Activated naive CD4-positive, alpha-beta T cell treated with anti-CD3 and anti-CD28 coated beads, Interleukin-2, amount 10 ng/mL, durations not matched to agents 7 days and 5 days (primary cell): ENCODE measurements at places on chromosomes 3 and 15.
A peak's percentile ranks its signal among the peaks of the same experiment; 100 is the strongest.

- peak; percentile 33 for DNase-seq
Measured at GRCh38 chr15:45583731-45584639, 3.2 kb upstream of the BLOC1S6 start.

DNA sequence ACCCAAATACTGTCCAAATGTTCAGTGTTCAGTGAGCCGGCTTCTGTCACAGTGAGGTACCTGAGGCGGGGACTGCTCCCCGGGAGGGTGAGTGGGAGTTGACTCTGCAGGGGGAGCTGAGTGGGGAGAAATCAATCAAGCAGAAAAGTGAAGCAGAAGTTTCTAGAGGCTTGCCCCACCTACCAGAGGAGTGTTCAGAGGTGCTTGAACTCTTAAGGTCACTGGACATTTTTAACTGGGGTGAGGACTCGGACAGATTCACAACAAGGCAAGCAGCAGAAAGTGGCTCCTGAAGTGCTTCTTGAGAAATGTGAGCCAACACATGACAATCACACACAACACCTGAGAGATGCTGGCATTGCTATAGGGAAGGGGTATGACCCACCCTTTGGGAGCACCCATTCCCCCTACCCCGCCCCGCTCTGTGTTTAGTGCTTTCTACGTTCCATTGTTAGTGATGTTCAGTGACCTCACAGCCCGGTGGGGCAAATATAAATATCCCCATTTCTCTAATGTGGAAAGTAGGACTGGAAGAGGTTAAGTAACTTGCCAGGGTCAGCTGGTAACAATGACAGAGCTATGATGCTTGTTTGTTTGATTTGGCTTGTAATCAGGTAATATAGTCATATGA, 48.6 kb upstream of the AKAP13 start:
- no peak for DNase-seq

DNA sequence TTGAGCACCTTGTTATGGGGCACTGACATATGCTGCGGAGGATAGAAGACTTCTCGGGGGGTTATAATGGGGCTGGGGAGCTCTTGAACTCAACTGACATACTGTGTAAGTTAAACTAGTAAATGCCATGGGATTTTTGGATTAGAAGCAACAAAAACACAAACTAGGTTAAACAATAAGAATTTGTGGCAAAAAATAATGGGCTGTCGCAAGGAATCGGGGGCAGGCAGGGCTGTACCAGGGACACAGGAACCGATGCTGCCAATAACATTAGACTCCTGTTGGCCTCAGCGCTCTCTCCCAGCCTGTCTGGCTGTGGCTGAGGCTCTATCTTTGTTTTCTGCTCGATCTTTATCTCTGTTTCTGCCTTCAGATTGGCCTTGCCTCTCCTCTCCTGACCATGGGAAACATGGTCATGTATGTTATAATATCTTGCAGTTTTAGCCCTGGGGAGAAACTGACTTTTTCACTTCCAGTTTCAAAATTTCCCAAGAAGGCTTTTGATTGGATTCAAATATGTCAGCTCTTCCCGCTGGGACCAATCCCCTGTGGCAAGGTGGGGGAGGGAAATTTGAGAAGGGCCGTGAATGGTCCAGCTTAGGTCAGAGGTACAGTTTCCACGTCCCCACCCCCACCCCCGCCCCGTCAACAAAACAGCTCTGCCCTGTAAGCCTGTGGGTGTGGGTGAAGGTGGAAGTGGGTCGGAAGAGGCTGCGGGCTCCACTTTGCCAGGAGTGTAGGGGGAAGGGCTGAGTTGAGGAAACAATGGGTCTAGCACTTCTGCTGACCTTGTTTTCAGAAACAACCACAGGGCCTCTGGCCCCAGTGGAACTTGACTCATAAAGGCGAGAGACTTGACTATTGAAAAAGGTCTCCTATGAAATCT, 161.1 kb upstream of the TBL1XR1 start:
- peak; percentile 62 for DNase-seq

GRCh38 chr3:143217283-143217682, 97.7 kb downstream of the CHST2 start:
- no peak for DNase-seq

- DNase-seq: no peak
Measured at GRCh38 chr3:125000661-125001060, 55.1 kb downstream of the HEG1 start.

DNA sequence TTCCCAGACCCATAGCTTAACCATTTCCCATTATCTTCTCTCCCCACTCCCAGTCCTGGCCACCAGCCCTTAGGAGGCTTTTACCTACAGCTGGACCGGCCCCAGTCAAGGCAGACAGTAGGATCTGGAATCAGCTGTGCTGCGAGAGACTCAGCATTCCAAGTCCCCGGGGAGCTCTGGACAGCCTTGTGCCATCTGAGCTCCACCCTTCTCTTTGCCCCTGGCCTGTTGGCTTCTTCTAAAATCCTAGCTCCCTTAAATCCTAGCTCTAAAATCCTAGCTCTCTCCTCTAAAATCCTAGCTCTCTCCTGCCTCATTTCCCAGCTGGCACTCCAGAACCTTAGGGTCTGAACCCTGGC, 21.3 kb downstream of the MEGF11 start:
- no peak for DNase-seq

DNA sequence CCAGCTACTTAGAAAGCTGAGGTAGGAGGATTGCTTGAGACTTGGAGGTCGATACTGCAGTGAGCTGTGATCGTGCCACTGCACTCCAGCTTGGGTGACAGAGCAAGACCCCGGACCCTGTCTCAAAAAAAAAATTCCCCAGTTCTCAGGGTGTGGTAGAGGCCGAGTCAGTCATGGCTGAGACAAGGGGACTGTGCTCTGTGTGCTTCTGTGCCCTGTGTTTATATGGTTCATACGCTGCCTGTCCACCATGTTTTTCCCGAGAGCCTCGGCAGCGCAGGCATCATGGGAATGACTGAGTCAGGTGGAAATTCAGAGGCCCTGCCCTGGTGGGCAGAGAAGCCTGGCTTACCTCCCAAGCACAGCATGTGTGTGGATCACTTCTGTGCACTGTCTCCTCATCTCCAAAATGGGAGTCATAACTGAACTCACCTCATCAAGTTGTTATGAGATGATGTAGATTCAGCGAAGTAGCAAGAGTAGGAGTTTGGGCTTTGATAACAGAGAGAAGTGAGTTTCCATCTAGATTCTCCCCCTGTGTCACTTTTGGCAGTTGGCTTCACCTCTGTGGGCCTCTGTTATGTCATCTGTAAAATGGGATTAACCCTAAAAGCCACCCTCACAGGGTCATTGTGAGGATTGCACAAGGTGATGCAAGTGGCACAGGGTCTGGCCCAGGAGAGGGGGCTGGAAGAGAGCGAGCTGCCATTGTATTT, 56.9 kb downstream of the FLNB start:
- DNase-seq: no peak

DNA sequence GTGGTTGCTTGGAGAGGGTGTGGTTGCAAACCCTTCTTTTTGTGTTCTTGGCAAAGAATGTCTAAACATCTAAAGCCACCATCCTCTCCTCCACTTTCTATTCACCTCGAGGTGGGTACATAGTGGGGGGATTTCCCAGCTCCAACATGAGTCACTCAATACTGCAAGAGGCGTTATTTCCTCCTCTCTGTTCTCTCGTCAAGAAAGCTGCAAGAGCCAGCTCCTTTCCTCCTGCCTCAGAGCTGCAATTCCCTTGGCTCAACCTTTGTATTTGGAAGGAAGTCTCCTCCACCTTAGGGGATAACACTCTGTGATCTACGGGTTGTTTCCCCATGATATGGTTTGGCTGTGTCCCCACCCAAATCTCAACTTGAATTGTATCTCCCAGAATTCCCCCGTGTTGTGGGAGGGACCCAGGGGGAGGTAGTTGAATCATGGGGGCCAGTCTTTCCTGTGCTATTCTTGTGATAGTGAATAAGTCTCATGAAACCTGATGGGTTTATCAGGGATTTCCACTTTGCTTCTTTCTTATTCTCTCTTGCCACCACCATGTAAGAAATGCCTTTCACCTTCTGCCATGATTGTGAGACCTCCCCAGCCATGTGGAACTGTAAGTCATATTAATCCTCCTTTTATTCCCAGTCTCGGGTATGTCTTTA, 138.4 kb downstream of the PLCL2 start:
- peak; percentile 50 for DNase-seq

DNA sequence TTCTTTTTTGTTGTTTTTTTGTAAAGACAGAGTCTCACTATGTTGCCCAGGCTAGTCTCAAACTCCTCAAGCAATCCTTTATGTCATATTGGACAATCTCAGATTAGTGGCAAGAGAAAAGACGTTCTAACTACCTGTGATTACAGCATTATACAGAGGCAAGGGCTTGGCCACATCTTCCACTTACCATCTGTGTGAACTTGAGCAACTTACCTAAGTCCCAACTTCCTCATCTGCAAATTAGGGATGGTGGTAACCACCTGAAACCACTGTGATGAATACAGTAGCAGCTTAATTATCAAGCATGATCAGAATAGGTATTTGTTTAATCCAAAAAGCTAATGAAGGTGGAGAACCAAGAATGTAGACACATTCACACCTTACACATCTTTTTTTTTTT, 16.1 kb downstream of the LRRC2 start:
- DNase-seq: no peak
